ENCODE measurements at places on chromosomes 5 and 9. TPM values are rescaled to one million over a fixed set of nuclear protein-coding genes. Genes with fewer than 3 reads are reported as not detected.

Gene AQP7
- total RNA-seq = 0.32 TPM

Gene C9
- total RNA-seq = not detected

Gene PCDHA1
- total RNA-seq = not detected

Gene KLF9
- 14.4 TPM for total RNA-seq

Gene SH2D3C
- 1.4 TPM for total RNA-seq

Gene PITX1
- 38.5 TPM for total RNA-seq

Gene NR2F1
- total RNA-seq = 18.2 TPM

Gene CA9
- total RNA-seq = 3.2 TPM

Data from SJCRH30 (cell line).